Right ventricle myocardium superior (tissue), 1 donor: ENCODE measurements at places on chromosomes 5 and 9. TPM values are rescaled to one million over a fixed set of nuclear protein-coding genes. Genes with fewer than 3 reads are reported as not detected.

CDK5RAP2 gene
- 74.0 TPM for total RNA-seq

PHYKPL gene
- total RNA-seq = 34.4 TPM

PDE8B gene
- total RNA-seq = 0.62 TPM

NAA35 gene
- 15.5 TPM for total RNA-seq

ANKH gene
- 144 TPM for total RNA-seq

SGCD gene
- 81.5 TPM for total RNA-seq

CEP72 gene
- total RNA-seq = 1.7 TPM

- DNase-seq = no peak
These were observed 9.2 kb upstream of the ZNF354A start for GRCh38 chr5:178739452-178740180.

DNA sequence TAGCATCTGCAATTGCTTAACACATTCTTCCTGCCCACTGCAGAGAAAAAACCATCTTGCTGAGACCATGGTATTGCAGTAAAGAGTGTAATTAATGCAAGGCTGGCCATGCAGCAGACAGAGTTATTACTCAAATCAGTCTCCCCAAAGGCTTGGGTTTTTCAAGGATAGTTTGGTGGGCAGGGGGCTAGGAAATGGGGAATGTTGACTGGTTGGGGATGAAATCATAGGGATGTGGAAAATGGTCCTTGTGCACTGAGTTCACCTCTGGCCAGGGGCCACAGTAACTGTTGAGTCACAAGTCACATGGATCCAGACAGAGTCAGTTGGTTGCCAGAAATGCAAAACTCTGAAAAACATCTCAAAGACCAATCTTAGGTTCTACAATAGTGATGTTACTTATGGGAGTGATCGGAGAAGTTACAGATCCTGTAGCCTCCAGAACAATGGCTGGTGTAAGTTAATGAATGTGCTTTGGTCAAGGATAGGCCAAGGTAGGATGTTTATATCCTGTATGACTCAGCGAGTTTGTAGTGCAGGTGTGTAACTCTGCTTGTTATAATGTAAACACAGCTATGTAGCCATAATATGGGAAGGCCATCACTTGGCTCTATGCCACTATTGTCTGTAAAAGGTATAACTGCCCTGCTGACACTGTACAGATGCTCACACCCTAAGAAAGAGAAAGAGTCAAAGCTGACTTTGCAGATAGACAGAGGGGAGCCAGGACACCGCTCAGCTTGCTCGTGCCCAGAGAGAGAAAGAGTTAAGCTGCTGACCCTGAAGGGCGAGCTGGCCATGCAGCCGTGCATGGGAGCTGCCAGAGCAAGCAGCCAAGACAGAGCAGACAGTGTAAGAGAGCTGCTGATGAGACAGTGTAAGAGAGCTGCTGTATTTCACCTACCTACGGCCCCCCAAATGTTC is 27.2 kb downstream of the C9orf152 start:
- DNase-seq = no peak

DNA sequence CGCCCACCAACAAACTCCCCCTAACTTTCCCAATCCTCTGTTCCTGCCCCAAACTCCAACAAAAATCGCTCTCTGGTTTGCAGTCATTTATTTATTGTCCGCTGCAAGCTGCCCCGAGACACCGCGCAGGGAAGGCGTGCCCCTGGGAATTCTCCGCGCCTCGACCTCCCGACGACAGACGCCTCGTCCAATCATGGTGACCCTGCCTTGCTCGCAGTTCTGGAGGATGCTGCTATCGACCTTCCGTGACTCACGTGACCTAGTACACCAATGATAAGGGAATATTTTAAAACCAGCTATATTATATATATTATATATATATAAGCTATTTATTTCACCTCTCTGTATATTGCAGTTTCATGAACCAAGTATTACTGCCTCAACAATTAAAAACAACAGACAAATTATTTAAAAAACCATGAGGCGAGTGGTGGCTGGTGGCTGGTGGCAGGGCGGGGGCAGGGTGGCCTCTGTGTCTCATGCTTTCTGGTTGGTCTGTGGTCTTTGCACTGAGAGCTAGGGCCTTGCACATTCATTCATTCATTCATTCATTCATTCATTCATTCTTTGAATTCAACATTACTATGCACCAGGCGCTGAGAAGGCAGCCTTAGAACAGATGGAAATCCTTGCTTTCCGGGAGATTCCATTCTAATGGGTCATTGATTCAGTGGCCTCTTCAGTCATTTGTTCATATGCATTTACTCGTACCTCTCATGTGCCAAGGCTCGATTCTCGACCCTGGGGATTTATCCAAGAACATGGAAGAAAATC is 37.9 kb downstream of the FGF18 start:
- DNase-seq = no peak

DNA sequence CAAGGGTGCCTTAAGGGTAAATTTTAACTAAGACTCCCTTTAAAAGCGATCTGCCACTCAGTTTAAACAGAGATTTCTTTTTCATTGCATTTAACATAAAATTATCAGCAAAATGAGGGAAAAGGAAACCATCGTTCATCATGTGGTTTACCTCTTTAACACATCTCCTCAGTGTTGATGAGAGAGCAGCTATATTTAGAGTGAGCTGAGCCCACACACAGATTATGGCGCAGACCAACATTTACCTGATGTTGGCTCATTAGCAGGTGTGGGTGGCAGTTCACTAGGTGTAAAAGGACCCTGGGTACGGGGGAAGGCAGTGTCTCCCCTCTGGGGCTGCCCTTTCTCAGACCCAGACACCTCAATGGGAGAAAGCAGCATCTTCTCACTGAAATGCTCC is 149.8 kb downstream of the ENTREP1 start:
- no peak for DNase-seq

- DNase-seq = no peak
These were observed 3.8 kb downstream of the LHX3 start for GRCh38 chr9:136201174-136201573.

DNA sequence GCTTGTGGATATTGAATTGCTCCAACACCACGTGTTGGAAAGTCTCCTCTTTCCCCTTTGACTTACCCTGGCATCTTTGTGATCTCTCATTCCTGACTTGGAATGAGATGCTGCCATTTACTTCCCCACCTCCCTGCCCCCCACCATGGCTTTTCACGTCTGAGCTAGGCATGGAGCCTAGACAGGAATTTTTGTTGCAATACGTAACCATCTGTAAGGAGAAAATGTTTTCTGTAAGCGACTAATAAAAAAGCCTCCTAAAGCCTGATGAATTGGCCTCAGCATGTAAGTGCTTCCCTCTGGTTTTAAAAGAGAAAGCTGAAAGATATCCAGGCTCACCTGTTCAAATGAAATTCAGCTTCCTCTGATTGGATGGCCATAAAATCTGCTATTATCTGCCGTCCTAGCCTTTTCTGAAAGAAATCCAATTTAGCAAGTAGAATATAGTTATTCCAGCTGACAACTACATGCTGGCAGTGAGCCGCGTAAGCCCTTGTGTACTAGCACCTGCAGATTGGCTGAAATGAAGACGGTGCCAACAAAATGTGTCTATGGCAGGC is 200.1 kb downstream of the NSG2 start:
- DNase-seq = no peak

GRCh38 chr5:153661897-153662296 is 171.4 kb downstream of the GRIA1 start:
- DNase-seq = no peak
